Aorta (tissue), 5 donors: ENCODE measurements at places on chromosomes 3 and 15.

DNA sequence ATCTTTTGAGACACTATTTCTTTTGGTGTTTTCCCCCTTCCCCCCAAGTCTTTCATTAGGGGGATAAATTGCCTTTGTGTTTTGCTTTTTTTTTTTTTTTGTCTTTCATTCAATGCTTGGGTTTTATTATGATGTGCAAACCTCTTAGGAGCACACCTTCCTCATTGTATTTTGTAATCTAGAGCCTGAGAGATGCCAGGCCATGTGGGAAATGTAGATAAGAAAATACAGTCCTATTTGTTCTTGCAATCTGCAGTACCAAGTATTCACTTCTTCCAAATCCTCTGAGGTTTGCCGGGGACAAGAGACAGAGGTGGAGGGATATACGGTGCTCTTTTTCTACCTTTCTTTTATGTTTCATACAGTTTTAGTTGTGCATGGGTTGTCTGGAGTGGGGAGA, 66.7 kb downstream of the LARS2 start:
- no peak for DNase-seq

GRCh38 chr3:36244728-36245127, 135.6 kb upstream of the STAC start:
- DNase-seq: no peak

DNA sequence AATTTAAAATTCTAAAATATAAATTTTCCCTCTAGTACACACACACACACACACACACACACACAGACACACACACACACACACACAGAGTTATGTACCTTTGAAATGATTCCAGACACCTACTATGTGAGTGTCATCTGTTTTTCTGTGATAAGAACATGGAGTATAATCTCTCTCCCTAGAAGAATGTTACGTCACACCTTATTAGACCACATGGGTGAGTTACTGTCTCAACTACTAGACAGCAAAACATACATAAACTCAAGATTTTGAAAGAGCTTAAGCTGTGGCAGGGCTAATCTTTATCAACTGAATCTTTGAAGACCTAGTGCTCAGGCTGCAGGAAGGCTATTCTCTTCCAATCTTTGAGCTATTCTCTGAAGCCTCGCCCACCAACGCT, 385.9 kb upstream of the BCHE start:
- DNase-seq: no peak

DNA sequence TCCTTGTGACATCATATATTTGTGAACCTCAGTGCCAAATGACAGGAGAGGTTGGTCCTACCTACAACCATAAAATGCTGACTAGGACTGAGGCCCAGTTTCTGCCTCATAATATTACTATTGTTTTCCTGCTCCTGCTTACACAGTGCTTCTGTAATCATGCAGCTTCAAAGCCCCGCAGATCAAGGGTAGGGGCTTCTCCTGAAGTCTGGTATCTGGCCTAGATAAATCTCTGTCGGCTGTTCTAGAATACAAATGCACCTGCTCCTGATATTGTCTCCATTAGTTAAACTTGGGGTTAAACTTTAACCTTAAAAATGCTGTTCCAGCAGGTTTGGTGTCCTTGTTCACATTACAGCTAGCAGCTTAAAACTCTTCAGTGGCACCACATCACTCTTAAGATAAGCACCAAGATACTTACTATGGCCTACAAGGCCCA, 552.4 kb downstream of the TUSC7 start:
- DNase-seq: no peak

DNA sequence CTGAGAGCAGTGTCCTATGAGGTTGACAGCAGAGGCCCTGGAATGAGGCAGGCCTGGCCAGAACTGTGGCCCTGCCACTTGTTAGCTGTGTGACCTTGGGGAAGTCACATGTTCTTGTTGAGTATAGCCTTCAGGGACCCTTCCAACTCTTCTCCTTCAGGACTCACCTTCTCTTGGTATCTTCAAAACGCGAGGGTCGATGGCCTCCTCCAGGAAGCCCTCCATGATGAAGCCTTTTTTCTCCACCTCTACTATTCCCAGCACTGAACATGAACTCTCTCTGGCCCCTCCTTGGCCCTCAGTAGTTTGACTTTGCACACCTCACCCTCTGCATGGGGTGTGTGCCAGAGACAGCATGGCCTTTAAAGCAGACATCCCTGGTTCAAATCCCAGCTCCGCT, 195.1 kb upstream of the LINGO1 start:
- DNase-seq: peak; percentile 21

- no peak for DNase-seq
Measured at GRCh38 chr3:160477750-160478149, 28.2 kb upstream of the TRIM59 start.

DNA sequence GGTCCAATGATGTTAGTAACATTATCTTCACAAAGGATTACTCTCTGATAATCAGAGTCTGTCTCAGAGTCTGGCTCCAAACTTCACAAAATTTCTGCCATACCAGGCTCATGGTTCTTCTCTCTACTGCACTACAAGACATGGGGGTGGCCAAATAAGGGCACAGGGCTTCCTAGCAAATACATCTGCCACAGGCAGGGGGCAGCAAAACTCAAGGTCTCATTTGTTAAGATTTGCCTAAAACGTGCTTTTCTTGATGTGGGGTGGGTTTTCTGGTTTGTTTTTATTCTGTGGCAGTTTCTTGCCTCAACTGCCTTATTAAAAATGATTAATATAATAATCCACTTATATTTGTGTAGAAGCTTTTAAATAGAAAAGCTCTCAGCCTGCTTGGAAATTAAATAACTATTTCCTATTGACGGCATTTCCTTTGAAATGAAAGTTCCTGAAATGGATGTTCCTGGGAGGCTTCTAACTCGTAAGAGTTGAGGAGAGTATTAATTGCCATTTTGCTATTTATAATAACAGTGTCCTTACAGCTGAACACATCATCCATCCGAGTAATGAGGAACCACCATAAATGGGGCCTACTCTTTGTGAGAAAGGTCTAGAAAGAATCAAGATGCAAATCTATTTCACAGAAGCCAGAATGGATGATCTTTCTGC, 53.8 kb downstream of the SST start:
- DNase-seq: peak; percentile 56

DNA sequence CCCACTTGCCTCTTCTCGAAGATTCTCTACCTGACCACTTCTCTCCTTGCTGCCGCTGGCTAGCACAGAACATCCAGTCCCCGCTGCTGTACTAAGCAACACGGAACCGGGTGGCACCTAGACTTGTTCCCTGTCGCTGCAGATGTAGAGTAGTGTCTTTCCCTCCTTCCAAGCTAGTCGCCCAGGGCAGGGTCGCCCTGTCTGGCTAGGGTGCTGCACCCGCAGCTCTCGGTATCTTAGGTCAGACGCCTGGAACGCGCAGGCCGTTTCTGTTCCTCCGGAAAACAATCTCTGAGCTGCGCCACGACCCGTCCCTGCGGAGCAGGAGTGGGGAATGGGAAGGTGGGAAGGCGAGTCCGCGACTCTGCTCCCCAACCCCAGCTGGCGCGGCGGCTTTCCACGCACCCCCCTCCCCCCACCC, 758 bp upstream of the SNX33 start:
- no peak for DNase-seq

DNA sequence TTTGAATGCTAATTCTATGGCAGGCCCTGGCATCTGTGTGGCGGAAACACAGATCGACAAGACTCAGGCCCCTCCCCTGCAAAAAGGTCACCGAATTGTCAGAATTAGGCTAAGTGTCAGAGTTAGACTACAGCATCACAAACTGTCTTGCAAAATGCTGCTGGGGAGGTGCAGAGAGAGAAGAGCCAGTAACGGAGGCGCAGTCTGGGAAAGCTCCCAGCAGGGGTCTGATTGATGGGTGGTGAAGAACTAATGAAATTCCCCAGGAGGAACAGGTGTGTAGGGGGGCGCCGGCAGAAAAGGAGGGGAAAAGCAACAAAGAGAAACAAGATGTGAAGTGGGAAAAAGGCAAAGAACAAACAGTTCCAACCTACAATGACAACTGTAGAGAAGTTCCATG, 72.7 kb upstream of the TAMM41 start:
- DNase-seq: peak; percentile 20

GRCh38 chr3:187519428-187519890, 150.7 kb downstream of the SST start:
- no peak for DNase-seq

DNA sequence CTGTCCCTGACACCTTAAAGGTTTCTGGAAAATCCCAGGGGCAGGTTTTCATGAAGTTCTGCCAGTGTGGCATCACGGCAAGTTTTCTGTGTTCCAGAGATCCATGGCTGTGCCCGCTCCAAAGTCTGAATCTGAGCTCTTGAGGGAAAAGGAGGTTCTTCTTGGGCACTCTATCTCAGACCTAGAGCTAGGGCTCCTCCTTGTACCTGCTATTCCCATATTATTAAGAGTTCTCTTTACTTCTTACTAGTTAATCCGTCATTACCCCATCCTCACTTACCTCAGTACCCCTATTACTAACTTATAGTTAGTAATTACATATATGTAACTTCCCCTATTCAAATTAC, 5.9 kb upstream of the TRA2B start:
- DNase-seq: no peak
